ENCODE measurements at places on chromosomes 16 and 17.

DNA sequence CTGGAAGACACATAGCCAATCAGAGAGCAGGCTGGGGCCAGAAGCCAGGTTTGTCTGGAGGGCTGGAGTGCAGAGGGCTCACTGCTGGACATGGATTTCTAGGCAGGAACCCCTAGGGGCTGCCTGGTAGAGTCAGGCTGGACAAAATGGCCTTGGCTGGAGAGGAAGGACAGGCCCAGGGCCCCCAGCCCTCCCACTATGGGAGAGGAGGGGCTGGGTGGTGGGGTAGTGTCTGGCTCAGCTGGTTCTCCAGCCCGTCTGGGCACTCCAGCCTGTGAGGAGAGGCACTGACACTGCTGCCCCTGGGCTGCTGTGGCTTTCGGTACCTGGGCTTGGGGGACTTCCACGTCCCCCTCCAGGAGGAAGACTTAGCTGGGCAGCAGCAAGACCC, 21.7 kb upstream of the DOK4 start:
- DNase-seq = no peak

DNA sequence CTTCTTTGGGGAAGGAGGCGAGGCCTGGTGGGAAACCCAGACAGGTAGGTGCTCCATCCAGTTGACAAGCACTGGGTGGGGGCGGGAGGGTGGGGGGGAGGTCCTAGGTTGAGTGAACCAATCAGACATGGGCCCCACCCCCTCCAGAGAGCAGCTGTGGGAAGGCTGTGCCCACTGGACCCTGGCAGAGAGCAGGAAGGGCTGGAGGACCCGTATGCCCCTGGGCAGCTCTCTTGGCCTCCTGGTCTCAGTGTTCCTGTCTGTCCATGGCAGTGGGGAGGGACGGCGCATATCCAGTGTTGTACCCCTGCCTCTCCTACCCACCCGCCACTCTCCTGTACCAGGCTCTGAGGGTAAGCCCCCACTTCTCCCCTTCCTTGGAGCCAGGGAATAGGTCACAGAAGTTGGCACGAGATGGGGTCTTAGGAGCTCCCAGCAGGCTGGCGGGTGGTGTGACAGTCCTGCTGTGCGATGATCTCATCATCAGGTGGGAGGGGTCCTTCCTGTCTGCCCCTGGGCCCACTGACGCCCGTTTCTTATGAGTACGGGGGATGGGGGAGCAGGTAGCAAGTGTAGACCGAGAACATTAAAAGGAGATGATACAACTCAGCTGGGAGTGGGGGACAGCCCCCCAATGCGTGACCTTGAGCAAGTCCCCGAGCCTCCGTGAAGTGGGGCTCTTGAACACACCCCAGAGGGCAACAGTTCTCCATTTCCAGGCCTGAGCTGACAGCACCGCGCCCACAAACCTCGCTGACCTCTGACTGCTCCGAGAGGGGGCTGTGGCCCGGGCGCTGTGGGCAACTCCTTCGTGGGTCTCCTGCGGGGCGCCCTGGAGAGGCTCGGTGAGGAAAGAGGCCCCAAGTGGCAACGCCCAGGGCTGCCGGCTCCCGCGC, 1.2 kb upstream of the ZFPM1 start:
- no peak for DNase-seq

GRCh38 chr16:86382774-86383407, 127.4 kb upstream of the FOXF1 start:
- no peak for DNase-seq

DNA sequence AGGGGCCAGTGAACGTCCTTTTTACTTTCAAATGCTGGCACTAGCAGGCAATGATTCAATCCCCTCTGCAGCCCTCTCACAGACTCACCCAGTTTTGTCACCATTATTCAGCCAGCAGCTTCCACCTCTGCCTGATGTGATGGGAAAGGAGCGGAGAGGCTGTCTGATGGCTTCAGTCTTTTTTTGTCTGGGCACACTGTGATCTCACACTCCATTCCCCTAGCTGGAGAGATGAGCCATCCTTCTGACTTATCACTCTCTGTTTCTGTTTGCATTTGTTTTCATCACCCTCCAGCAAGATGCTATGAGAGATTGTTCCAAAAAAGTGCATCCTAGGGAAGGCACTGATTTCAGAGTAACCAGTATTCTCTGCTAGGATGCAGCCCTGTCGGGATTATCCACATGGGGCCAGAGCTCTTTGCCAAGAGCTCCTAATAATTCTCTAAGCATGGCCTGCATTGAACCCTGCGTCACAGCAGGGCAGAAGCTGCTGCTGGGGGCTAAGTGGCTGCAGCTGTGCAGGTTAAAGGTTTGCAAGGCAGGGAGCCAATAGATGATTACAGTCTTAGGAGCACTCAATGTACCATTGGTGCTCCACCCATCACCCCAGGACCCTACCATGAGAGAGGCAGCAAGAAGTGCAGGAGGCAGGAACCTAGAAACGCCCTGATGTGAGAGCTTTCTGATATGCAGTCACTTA, 236.1 kb upstream of the C16orf82 start:
- no peak for DNase-seq

DNA sequence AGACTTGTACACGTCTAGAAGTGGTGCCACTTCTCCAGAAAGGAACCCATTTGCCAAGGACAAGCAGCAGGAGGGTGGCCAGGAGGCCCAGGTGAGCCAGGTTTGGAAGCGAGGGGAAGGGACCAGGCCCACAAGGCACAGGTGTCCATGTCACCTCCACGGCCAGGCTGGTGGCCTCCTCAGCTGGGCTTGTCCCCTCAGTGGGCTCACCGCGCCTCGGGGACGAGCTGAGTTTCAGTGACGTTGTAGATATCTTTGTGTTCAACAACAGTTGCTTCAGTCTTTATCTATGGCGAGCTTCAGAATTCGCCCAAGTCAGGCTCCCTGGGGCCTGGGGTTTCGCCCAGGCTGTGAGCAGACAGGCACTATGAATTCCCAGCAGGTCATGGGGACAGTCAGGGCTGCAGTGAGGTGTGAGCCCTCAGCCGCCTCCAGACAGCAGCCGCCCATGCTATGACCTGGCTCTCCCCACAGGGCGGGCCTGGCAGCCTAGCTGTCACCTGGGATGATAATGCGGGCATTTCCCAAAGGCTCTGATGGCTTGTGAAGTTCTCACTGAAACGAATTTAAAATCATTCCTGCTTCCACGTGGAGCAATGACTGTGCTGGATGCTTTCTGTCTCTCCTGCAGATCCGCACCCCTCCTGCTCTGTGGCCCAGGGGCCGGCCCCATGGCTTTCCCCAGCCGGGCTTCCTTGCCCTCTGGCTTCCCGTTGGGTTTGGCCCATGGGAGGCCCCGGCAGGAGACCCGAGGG, 89.5 kb downstream of the MRC2 start:
- DNase-seq = no peak

DNA sequence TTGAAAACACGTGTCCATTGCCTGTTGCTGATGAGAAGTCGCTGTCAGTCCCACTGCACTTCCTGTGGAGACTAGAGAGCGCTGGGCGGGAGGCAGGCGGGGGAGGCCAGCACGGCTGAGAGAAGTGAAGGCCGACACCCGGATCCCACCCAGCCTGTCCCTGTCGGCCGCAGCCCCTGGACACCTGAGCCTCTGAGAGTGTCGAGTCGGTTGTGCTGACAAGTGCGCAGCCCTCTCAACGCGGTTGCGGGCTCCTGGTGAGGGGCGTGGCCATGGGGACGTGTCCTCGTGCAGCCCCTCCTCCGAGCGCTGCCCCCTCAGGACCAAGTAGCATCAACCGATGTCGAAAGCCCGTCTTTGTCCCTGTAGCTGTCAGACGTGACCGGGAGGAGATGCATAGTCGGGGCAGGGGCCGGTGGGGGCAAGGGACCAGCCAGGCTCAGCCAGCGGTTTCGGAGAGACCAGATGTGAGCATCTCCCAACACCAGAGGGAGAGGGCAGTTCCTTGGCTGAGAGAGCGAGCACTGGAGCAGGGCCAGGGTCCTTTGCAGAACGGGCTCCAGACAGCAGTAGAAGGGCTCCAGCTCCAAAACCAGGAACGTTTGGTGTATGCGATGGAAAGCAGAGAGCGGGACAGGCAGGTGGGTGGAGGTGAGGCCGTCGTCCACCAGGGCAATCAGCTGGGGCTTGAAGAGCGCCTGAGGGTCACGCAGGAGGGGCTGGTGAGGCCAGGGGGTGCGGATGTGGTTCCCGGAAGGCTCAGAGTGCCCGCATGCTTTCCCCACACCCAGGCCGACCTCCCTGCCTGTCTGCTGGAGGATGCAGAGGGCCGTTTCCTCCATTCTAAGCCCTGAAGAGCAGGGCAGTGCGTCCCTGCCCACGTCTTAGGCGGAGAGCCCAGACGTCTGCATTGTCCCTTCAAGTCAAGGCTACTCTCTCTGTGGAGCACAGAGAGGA, 43.3 kb upstream of the CHMP6 start:
- DNase-seq = no peak

- no peak for DNase-seq
These were observed 47.2 kb downstream of the GPR139 start for GRCh38 chr16:20026361-20027072.

DNA sequence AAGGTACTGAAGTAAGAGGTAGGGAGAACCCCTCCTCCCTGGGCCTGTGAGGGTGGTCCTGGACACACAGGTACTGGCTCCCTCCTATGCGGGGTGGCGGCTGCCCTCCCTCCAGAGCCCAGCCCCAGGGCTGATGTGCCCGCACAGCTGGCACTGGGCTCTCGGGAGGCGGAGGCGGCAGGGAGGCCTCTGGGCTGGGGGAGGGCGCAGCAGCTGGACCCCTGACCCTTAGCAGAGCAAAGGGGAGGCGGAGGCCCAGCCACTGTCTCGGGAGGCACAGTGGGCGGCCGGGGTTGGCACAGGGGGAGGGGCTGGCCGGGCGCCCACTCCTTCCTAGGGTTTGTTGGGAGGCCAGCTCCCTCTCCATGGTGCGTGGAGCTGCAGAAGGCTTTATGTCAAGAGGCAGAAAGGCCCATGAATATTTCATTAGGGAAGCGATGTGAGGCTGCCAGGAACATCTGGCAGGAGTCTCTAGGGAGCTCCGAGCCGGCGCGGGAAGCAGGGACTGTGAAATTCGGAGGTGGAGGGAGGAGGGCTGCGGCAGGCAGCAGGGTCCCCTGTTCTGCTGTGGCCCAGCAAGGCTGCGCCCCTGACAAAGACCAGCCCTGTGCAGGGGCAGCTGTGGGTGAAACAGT, 44.1 kb upstream of the ACSF3 start:
- peak; percentile 55 for DNase-seq

DNA sequence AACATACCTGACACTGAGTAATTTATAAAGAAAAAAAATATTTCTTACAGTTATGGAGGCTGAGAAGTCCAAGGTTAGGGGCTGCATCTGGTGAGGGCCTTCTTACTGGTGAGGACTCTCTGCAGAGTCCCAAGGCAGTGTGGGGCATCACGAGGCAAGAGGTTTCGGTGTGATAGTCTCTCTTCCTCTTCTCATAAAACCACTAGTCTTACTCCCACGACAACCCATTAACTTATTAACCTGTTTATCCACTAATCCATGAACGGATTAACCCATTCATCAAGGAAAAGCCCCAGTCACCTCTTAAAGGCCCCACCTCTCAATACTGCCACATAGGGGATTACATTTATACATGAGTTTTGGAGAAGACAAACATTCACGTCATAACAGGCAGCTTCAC, 20.1 kb downstream of the CIITA start:
- no peak for DNase-seq

DNA sequence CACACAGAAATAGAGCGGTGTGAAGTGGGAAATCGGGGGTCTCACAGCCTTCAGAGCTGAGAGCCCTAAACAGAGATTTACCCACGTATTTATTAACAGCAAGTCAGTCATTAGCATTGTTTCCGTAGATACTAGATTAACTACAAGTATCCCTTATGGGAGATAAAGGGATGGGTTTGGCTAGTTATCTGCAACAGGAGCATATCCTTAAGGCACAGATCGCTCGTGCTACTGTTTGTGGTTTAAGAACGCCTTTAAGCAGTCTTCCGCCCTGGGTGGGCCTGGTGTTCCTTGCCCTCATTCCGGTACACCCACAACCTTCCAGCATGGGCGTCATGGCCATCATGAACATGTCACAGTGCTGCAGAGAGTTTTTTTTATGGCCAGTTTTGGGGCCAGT, 27.0 kb downstream of the TMC6 start:
- no peak for DNase-seq

GRCh38 chr16:73527187-73527586, 479.3 kb upstream of the ZFHX3 start:
- DNase-seq = no peak
